Vagina (tissue), 2 donors: ENCODE measurements at places on chromosomes 2 and 18.

DNA sequence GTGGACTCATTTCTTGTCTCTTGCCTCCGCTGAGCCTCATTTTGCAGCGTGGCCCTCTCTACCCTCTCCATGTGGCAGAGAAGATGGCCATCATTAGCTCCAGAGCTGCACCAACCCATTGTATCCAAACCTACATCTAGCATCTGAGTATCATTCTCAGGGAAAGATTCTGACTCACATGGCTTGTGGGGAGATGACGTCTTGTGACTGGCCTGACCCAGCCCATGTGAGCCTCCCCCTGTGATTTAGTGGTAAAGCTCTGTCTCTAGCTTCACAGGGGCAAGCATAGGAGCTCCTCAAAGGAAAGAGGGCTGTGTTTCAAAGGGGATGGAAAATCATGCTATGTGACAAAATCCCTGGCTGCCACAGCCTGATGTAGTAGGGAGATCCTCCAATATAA is 87.4 kb upstream of the RBMS1 start:
- no peak for DNase-seq

- DNase-seq = no peak
Observed at GRCh38 chr2:168356477-168356835, 99.6 kb upstream of the CERS6 start.

GRCh38 chr18:31658670-31659575 is 25.5 kb downstream of the B4GALT6 start:
- no peak for DNase-seq

- DNase-seq = no peak
Observed at GRCh38 chr18:22412176-22412911, 5.4 kb downstream of the CTAGE1 start.

DNA sequence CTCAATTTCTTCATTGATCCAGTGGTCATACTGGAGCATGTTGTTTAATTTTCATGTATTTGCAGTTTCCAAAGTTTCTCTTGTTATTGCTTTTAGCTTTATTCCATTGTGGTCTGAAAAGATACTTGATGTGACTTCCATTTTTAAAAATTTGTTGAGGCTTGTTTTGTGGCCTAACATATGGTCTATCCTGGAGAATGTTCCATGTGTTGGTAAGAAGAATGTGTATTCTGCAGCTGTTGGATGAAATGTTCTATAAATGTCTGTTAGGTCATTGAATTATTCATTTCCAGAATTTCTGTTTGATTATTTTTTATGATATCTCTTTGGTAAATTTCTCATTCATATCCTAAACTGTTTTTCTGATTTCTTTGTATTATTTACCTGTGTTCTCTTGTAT is 139.8 kb upstream of the THUMPD2 start:
- DNase-seq = no peak

DNA sequence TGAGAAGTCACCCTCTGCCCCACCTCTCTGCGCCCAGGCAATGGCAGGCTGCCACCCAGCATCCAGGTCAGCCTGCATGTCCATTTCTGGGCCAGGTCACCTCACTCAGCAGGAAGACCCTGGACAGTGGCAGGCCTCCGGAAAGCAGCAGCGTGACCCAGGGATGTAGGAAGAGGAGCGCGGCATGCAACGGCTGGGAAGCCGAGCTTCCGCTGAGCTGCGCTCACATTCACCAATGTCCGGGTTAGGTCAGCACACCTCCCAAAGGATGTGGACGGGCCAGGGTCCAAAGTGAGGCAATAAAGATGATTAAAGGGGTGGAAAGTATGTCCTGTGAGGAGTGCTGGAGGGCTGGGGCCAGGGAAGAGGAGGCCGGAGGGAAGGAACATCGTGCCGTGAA is 174.5 kb downstream of the CTIF start:
- DNase-seq = no peak

- no peak for DNase-seq
Observed at GRCh38 chr2:75162259-75162658, 37.1 kb downstream of the TACR1 start.

DNA sequence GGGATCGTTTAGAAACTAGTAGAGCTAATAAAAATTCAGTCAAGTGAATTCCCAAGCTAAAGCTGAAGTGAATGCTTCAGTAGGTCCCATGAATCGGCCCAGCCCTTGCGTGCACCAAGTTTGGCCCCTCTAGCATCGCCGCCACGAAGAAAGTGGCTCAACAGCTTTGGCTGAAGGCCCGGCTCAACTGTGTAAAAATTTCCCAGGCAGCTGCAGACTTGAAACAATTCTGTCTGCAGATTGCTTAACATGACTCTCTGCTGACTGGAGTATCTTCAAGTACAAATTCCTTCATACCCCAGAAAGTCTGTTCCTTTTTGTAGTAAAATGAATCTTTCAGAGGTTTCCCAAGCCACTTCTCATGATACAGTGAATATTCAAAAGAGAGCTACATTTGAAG is 32.7 kb downstream of the ALMS1 start:
- DNase-seq = no peak

- no peak for DNase-seq
Observed at GRCh38 chr2:240990726-240991377, 7.6 kb upstream of the SNED1 start.

DNA sequence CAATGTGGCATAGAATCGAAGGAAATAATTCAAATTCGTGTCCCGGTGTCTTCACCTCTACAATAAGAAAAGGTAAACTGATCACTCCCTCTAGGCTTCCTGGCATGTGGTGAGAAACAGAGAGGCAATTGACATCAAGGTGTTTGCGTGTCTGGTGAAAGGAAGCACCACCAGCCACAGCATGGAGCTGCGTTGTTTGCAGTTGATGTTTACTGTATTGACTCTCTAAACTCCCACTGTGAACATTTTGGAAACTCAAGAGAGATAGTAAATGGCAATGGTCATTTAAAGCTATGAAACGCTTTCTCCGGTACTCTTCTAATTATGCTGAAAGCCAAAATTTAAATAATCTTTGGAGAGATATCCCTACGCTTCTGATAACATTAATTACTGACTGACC is 82.6 kb downstream of the SETBP1 start:
- DNase-seq = no peak

GRCh38 chr2:1014802-1015201 is 64.2 kb downstream of the SNTG2 start:
- no peak for DNase-seq

GRCh38 chr2:197324801-197325200 is 14.2 kb upstream of the ANKRD44 start:
- no peak for DNase-seq

DNA sequence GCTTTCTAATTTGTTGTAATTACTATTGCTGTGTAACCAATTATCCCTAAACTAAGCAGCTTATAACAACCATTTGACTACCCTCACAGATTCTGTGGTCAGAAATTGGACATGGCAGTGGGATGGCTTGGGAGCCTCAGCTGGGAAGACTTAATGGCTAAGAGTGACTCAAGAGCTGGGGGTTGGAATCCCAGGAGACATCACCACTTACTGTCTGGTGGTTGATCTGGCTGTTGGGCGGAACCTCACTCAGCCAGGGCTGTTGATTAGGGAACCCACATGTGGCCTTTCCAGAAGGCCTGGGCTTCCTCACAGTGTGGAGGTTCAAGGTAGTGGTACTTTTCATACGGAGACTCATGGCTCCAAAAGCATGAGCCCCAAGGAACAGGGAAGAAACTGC is 49.8 kb downstream of the E2F6 start:
- no peak for DNase-seq

DNA sequence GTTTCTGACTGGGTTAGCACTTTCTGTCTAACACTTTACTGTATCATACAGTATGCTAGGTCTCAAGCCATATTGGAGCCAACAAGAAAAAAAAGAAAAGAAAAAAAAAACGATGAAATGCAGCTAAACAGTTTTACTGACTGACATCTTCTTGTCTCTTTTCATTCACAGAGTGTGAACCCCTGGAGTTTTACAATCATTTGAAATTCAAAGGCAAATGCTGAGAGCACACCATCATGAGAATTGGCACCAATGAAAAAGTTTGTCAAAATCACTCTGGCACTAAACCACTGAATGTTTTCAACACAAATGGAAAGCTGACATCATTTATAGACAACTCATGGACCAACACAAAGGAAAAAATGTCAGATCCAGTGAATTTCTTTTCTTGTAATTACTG is 513.3 kb downstream of the LRRTM4 start:
- no peak for DNase-seq

DNA sequence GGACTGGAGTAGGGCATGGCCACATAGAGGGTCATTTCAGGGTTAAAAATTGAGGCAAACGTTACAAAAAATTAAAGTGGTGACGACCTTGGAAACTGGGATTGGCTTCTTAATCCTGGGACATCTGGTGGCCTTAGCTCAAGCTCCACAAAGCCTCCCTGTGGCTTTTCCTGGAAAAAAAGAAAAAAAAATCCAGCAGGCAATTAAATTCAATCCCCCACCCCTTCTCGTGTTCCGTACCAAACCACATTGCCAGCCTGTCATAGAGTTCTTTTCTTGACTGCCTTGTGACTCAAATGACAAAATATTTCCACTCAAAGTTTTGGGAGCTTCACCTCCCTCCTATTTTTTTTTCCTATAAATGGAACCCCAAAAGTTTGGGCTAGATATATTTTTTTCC is 195.6 kb downstream of the HRH4 start:
- DNase-seq = no peak

DNA sequence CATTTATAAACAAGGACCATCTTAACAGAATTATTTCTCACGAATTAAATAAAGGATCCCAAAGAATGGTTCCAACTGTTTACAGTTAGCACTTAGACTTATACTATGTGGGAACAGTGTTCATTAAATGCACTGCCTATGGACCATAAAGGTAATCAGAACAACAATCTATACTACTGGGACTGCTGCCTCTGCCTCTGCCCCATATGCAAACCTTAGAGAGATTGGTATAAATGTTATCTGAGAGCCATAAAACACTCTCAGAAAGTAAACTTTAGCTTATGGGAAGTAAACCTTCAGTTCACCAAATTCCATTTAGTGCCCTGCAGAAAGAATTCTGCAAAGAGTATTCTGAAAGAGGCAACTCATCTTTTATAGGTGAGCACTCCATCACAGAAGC is 448.0 kb downstream of the NCKAP5 start:
- no peak for DNase-seq

DNA sequence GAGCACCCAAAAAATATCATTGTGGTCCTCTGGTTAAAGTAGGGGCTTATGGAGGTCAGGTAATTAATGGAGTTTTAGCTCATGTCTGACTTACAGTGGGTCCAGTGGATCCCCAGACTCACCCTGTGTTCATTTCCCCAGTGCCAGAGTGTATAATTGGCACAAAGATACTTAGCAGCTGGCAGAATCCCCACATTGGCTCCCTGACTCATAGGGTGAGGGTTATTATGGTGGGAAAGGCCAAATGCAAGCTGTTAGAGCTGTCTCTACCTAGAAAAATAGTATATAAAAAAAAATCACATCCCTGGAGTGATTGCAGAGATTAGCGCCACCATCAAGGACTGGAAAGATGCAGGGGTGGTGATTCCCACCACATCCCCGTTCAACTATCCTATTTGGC is 1067.6 kb upstream of the ACVR2A start:
- DNase-seq = no peak

GRCh38 chr2:212107014-212107413 is 431.6 kb downstream of the ERBB4 start:
- DNase-seq = no peak

- DNase-seq = no peak
Observed at GRCh38 chr18:75160364-75160763, 48.6 kb downstream of the PTGR3 start.

GRCh38 chr18:47999801-48000248 is 69.4 kb upstream of the SMAD2 start:
- DNase-seq = no peak

- DNase-seq = peak; percentile 93
Observed at GRCh38 chr2:128774320-128775216, 455.9 kb upstream of the HS6ST1 start.

- no peak for DNase-seq
Observed at GRCh38 chr2:160721089-160722040, 227.8 kb upstream of the RBMS1 start.

GRCh38 chr2:120390381-120391055 is 44.6 kb downstream of the INHBB start:
- DNase-seq = no peak

DNA sequence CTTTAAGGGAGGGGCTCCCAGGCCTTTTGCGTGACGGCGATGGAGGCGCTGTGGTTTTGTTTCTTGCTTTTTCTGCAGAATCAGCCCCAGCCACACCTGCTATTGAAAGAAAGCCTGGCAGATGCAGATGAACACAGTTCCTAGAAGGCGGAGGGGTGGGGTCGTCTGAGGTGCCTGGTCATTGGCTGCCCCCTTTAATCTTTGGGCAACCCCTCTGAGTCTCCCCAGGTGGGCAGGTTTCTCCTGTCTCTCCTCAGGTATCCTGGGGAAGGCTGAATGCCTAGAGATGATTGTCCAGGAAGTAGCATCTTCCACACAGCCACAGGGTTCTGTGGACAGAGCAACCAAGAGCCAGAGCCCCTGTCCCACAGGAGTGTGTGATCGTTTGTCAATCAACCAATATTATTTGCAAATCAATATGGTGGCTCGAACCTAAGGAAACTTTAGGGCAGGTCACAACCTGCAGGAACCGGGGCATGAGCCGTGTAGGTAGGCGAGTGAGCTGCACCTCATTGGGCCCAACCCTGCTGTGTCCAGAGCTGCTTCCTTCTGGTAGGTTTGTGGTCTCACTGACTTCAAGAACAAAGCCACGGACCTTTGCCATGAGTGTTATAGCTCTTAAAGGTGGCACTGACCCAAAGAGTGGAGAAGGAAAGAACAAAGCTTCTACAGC is 104.3 kb downstream of the NDUFA10 start:
- DNase-seq = no peak

- DNase-seq = no peak
Observed at GRCh38 chr2:67652679-67653078, 255.5 kb downstream of the ETAA1 start.

DNA sequence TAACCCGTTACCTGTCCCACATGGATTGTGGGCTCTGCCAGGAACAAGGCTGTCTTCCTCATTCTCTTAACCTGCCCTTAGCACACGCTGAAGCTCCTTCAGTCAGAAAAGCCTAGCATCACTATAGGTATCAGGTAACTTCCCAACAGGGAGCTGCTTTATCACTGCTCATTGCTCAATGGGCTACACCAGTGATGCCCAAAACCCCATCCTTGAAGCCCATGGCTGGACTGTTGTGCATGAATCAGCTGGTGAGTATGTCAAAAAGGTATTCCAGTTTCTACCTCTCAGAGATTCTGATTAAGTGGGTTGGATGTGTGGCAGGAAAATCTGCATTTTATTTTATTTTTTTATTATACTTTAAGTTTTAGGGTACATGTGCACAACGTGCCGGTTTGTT is 362.2 kb downstream of the LRATD1 start:
- no peak for DNase-seq

GRCh38 chr2:278927-279320 is 9.0 kb downstream of the ALKAL2 start:
- no peak for DNase-seq

DNA sequence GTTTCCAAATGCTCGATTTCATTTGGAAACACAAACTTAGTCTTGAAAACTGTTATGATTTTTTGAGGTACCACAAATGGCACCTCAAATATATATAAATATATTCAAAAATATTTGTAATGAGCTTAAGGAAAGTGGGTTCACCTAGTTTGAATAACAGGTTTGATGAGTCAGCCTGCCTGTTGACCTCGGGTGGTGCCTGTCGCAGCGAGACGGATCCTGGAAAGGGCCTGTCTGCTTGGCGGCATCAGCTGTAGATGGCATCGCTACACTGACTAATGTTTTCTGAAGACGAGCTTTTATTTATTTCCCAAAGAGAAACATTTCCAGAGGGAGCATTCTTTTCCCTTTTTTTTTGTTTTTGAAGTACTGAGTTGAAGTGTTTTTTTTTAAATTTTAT is 6.9 kb downstream of the ALLC start:
- no peak for DNase-seq
